ENCODE measurements at places on chromosomes 11 and 22. TPM values are rescaled to one million over a fixed set of nuclear protein-coding genes. Genes with fewer than 3 reads are reported as not detected.

- H3K36me3 ChIP-seq: peaks cover 97% of the 10 kb centered on the region
- peak; percentile 32 for DNase-seq
- no peaks in the 10 kb centered on the region for H3K27me3 ChIP-seq
- peaks cover 100% of the 10 kb centered on the region for H3K4me1 ChIP-seq
- H3K4me3 ChIP-seq: no peak overlapping the region
These were observed 12.9 kb downstream of the NEAT1 start for GRCh38 chr11:65435411-65435931.

- no peak overlapping the region for H3K27ac ChIP-seq
- no peak overlapping the region for H3K4me3 ChIP-seq
- H3K36me3 ChIP-seq: no peaks in the 10 kb centered on the region
- DNase-seq: no peak
- H3K27me3 ChIP-seq: no peaks in the 10 kb centered on the region
- H3K4me1 ChIP-seq: peaks cover 36% of the 10 kb centered on the region
These were observed 10.0 kb upstream of the TREH start for GRCh38 chr11:118689503-118689851.

GRCh38 chr11:134609361-134610115 lies 197.5 kb upstream of the B3GAT1 start:
- no peak overlapping the region for H3K4me3 ChIP-seq
- no peak overlapping the region for H3K27ac ChIP-seq
- no peaks in the 10 kb centered on the region for H3K4me1 ChIP-seq
- H3K27me3 ChIP-seq: no peaks in the 10 kb centered on the region
- H3K36me3 ChIP-seq: no peaks in the 10 kb centered on the region

- H3K4me1 ChIP-seq: peaks cover 12% of the 10 kb centered on the region
- H3K27me3 ChIP-seq: no peaks in the 10 kb centered on the region
- H3K4me3 ChIP-seq: no peak overlapping the region
- no peak overlapping the region for H3K27ac ChIP-seq
These were observed 26.1 kb upstream of the CELSR1 start for GRCh38 chr22:46563381-46564083.

- DNase-seq: peak; percentile 98
- H3K36me3 ChIP-seq: no peaks in the 10 kb centered on the region
- H3K27me3 ChIP-seq: no peaks in the 10 kb centered on the region
- H3K4me3 ChIP-seq: peak within 1 kb of the TSS; percentile 78
- peak within 1 kb of the TSS; percentile 66 for H3K27ac ChIP-seq
These were observed at the start of gene CYTH4 for GRCh38 chr22:37282385-37282677. TSS of gene CYTH4 (plus strand) at chr22:37282508. CDS start at chr22:37282570, 62 bp downstream.

DNA sequence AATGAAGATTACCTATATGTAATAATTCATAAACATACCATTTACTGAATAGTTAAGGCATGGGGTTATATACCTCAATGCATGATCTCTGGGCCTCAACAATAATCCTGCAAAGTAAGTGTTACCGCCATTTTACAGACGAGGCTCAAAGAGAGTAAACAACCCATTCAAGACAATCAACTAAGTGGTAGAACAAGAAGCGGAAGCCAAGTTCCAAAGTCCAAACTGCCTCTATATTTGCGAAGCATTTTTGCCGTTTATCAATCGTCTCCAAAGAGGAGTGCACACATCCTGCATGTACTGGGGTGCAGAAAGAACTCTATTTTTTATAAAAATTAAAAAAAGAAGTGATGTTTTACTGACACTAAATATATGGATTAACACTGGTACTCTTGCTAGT lies 27.5 kb upstream of the P4HA3 start:
- no peak for DNase-seq
- H3K27ac ChIP-seq: no peak overlapping the region
- no peak overlapping the region for H3K4me3 ChIP-seq
- H3K27me3 ChIP-seq: no peaks in the 10 kb centered on the region

GRCh38 chr11:57475671-57476046 lies 15.3 kb downstream of the RTN4RL2 start:
- H3K4me1 ChIP-seq: peaks cover 8% of the 10 kb centered on the region
- DNase-seq: no peak
- H3K36me3 ChIP-seq: no peaks in the 10 kb centered on the region
- no peak overlapping the region for H3K27ac ChIP-seq
- H3K27me3 ChIP-seq: peaks cover 13% of the 10 kb centered on the region

GRCh38 chr11:32478277-32478731 lies 43.0 kb upstream of the WT1 start:
- H3K36me3 ChIP-seq: no peaks in the 10 kb centered on the region
- H3K27me3 ChIP-seq: no peaks in the 10 kb centered on the region
- no peak for DNase-seq
- H3K4me3 ChIP-seq: no peak overlapping the region

The HEPHL1 gene
- not detected for total RNA-seq

The FOSL1 gene
- total RNA-seq: 2.9 TPM

The KLHL35 gene
- 3.5 TPM for total RNA-seq
